ENCODE measurements at places on chromosomes 7 and 10.

DNA sequence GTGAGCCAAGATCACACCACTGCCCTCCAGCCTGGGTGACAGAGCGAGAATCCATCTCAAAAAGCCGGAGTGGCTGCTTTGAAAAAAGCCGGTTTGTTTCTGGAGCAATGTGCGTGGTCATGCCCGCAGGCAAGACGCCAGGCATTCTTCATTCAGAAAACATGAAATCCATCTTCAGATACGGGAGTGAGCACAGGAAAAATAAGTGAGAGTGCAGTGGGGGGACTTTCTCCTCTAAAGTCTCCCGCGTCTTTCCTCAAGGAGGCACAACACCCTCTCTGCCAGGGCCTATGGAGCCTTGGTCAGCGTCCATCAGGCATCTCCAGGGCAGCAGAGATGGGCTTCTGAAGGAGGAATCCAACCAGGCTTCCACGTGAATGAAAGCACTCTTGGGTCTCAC lies 62.3 kb upstream of the DGKI start:
- DNase-seq = no peak

- DNase-seq = no peak
Measured at GRCh38 chr10:117464176-117464575, 78.4 kb upstream of the EMX2 start.

- no peak for DNase-seq
Measured at GRCh38 chr7:11620406-11621253, 211.4 kb downstream of the THSD7A start.

- DNase-seq = no peak
Measured at GRCh38 chr10:132141526-132142395, 45.0 kb upstream of the DPYSL4 start.

DNA sequence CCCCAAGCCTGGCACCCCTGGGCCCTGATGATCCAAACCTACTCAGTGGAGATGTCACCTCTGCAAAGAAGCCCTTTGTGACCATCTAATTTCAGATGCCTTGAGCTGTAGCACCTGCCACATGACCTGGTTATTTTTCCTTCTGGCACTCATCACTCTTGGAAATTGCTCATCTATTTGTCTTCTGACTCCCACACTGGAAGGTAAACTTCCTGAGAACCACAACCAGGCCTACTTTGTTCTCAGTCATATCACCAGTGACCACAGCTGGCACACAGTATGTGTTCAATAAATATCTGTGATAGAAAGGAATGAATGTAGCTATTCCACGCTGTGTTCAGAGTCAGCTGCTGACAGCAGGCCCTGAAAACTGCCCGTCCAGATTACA lies 97.1 kb downstream of the SH3PXD2A start:
- no peak for DNase-seq

DNA sequence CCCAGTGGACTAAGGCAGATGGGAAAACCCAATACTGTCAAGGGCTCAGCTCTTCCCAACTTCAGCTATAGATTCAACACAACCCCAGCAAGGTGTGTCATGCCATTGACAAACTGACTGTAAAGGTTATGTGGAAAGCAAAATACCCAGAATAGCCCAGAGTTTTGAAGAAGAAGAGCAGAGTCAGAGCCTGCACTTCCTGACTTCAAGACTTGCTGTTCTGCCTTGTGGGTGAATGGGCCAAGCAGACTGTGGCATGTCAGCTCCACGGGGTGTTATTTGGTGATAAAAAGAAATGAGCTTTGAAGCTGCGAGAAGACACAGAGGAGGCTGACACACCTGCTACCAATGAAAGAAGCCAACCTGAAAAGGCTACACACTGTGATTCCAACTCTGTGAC lies 89.7 kb downstream of the NKX6-2 start:
- no peak for DNase-seq

GRCh38 chr10:10845826-10846503 lies 171.7 kb upstream of the CELF2 start:
- no peak for DNase-seq
